Smooth muscle cell of trachea (primary cell): ENCODE measurements at places on chromosomes 2 and 18. TPM values are rescaled to one million over a fixed set of nuclear protein-coding genes. Genes with fewer than 3 reads are reported as not detected.

NT5C1B gene
- not detected in 2 replicates for total RNA-seq

FIGN gene
- total RNA-seq: 1.2 and 2.3 TPM in 2 replicates

GRHL1 gene
- total RNA-seq: 0.58 and 0.66 TPM in 2 replicates

ALKAL2 gene
- total RNA-seq: not detected in 2 replicates

SULT1C4 gene
- under 0.01 TPM in 1 of 2 replicates, not detected in the other for total RNA-seq

TUBA4B gene
- 0.17 TPM in 1 of 2 replicates, not detected in the other for total RNA-seq

LPIN1 gene
- 155 and 181 TPM in 2 replicates for total RNA-seq

POTEF gene
- not detected in 2 replicates for total RNA-seq

COLEC12 gene
- total RNA-seq: 122 and 177 TPM in 2 replicates

EFR3B gene
- 0.73 and 0.83 TPM in 2 replicates for total RNA-seq

FSHR gene
- total RNA-seq: not detected in 2 replicates

KCNG3 gene
- under 0.01 TPM in 1 of 2 replicates, not detected in the other for total RNA-seq

PLB1 gene
- total RNA-seq: 2.0 and 3.8 TPM in 2 replicates

INPP4A gene
- 18.8 and 33.2 TPM in 2 replicates for total RNA-seq

UGT1A6 gene
- total RNA-seq: not detected in 2 replicates

POMC gene
- total RNA-seq: 0.66 and 3.8 TPM in 2 replicates

RTP5 gene
- total RNA-seq: not detected in 2 replicates

RUFY4 gene
- not detected in 2 replicates for total RNA-seq

SLC9A4 gene
- not detected in 2 replicates for total RNA-seq

OTOS gene
- 1.2 TPM in 1 of 2 replicates, not detected in the other for total RNA-seq

STON1 gene
- 14.4 and 16.4 TPM in 2 replicates for total RNA-seq

EMX1 gene
- total RNA-seq: not detected in 2 replicates

RTTN gene
- 14.2 and 22.8 TPM in 2 replicates for total RNA-seq

GLI2 gene
- 3.2 and 13.1 TPM in 2 replicates for total RNA-seq

MYOM1 gene
- total RNA-seq: 0.15 and 0.99 TPM in 2 replicates

ATOH8 gene
- 22.4 and 55.9 TPM in 2 replicates for total RNA-seq

CTAGE1 gene
- total RNA-seq: under 0.01 TPM in 1 of 2 replicates, not detected in the other

DSEL gene
- total RNA-seq: 156 and 218 TPM in 2 replicates

IL36G gene
- not detected in 2 replicates for total RNA-seq

UGT1A8 gene
- not detected in 2 replicates for total RNA-seq

GAL3ST2 gene
- total RNA-seq: 0.15 TPM in 1 of 2 replicates, not detected in the other

STARD7 gene
- 113 and 130 TPM in 2 replicates for total RNA-seq

L3MBTL4 gene
- under 0.01 TPM in 1 of 2 replicates, not detected in the other for total RNA-seq

CMPK2 gene
- 0.50 and 0.58 TPM in 2 replicates for total RNA-seq

UPP2 gene
- total RNA-seq: under 0.01 TPM in 1 of 2 replicates, not detected in the other

CHN1 gene
- total RNA-seq: 47.6 and 59.2 TPM in 2 replicates

FNDC4 gene
- 21.7 and 34.7 TPM in 2 replicates for total RNA-seq

DLX2 gene
- 0.17 and 0.29 TPM in 2 replicates for total RNA-seq

FTCDNL1 gene
- 3.3 and 4.5 TPM in 2 replicates for total RNA-seq

REEP1 gene
- 0.15 TPM in 1 of 2 replicates, not detected in the other for total RNA-seq

NRP2 gene
- 12.2 and 18.5 TPM in 2 replicates for total RNA-seq

GALNT13 gene
- 0.17 TPM in 1 of 2 replicates, not detected in the other for total RNA-seq

EGR4 gene
- 0.83 TPM in 1 of 2 replicates, not detected in the other for total RNA-seq

CLEC4F gene
- total RNA-seq: not detected in 2 replicates

MTLN gene
- total RNA-seq: 49.3 and 66.8 TPM in 2 replicates

ITGA4 gene
- 81.6 and 92.3 TPM in 2 replicates for total RNA-seq

CD207 gene
- total RNA-seq: not detected in 2 replicates

NTSR2 gene
- not detected in 2 replicates for total RNA-seq

PECR gene
- total RNA-seq: 27.5 and 33.9 TPM in 2 replicates

KLHL14 gene
- not detected in 2 replicates for total RNA-seq

FOXD4L1 gene
- total RNA-seq: 0.15 and 0.17 TPM in 2 replicates
